CD4-positive, alpha-beta T cell treated with Interleukin-15 for 4 hours (primary cell): ENCODE measurements at places on chromosomes 16 and 17.
A peak's percentile ranks its signal among the peaks of the same experiment; 100 is the strongest.

DNA sequence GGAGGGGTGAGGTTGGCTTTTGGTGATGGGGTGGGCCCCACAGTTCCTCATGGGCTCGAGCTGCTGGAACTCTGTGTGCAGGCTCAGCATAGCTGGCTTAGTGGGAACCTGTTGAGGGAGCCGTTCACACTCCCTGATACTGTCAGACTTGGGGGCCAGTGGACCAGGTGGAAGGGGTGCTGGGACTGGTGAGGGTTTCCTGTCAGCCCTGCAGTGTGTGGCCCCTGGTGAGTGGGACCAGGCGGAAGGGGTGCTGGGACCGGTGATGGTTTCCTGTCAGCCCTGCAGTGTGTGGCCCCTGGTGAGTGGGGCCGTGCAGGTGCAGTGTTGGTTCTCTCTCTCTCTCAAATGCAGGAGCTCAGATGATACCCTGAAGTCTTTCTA is 45.1 kb upstream of the ZNF750 start:
- DNase-seq: peak; percentile 41

DNA sequence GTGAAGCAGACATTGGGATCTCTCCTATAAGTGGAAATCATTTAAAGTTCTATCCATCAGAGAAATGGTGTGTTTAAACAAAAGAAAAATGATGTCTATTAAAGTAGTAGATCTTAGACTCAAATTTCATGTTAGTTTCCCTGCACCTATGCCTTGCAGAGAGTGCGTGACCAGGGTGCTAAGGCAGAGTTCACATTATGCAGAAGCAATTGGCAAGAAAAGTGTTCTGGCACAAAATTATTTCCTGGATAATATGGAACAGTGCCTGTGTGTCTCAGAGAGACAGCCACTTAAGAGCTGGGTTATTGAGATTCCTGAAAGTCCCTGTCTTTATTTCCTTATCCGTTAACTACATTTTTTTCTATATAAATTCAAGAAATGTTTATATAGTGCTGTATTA is 457.0 kb downstream of the CDH8 start:
- no peak for DNase-seq

GRCh38 chr17:5249615-5250014 is 15.0 kb upstream of the SCIMP start:
- DNase-seq: peak; percentile 79

DNA sequence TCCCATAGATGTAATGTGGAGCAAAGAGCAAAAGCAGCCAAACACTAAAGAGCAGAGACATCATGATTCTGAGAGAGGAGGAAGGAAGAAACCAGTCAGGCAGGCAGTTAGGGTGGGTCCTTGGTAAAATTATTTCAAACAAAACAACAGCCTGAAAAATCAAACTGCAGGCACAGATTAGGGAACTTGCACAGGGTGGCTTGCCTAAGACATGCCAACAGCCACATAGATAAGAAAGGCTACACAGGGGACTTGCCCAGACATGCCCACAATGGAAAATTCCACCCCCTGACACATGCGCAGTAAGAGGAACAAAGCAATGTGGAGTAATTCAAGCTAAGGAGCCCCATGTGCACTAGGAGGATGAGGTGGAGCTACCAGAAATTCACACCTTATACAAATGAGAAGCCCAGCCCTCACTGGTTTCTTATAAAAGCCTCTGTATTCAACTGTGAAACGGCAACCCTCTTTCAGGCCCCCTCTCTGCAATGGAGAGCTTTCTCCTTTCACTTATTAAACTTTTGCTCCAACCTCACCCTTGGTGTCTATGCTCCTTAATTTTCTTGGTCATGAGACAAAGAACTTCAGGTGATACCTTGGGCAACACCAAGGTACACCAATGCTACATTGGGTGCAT is 7.3 kb upstream of the GAS7 start:
- no peak for DNase-seq

DNA sequence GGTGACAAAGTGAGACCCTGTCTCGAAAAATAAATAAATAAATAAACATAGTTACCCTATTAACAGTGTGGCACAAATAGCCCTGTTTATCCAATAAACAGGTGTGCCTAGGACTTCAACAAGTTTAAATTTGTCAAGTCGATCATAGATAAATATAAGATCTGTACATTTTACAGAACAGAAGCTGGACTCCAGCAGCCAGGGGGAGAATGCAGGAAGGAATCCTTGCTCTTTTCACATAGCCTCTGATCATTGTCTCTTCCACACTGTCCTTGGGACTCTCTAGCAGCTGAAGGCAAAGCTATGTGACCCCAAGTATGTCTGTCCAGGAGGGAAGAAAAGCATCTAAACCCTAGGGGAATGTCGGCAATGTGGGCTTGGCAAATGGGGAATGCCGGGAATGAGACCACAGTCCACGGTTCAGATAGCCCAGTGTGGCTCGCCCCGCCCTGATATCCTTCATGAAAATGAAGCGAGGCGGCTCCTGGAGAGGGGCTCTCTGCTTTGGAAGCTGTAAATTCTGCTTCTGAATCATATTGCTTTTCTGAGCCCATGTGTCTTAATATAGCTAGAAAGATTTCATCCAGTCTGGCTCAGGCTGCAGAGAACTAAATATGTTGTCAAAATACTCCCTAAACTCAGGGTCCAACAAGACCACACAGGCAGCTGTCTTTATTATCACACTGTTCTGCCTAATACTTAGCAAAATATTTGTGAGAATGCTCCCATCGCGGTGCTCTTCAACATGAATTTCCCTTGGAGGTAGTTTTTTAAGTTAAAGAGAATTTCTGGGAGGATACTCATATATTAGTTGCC is 24.9 kb upstream of the GRB2 start:
- DNase-seq: no peak

GRCh38 chr17:78665952-78666920 is 89.0 kb upstream of the DNAH17 start:
- peak; percentile 53 for DNase-seq

DNA sequence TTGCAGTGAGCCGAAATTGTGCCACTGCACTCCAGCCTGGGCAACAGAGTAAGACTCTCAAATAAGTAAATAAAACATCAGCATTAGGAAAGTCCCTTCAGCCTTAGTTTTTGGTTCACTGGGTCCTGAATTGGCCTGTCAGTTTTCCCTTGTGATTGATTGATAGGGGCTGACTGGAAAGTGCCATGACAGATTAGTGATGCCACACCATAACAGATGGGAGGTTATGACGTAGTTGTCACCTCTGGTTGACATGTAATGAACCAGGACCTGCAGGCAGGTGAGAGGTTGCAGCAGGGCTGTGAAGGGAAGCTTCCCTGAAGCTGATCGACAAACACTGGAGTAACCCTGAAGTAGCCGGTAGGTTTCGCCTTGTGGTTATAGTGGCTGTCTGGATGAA is 41.8 kb downstream of the CDH3 start:
- DNase-seq: no peak

DNA sequence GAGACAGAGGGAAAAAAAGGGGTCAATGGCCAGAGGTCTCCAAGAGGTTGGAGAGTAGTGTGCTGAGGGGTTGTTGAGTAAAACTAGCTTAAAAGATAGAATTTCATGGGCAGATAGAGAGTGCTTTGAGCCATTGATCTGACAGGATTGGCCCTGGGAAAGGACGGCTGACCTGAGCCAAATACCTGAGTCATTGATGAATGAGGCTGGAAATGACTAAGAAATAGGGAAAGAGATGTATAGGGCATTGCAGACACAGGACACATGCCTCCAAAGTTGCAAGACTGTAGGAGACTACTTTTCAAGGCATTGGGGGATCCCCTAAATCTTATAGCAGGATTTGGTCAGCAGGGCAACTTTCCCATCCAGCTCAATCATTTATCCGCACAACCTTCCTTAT is 168.7 kb downstream of the ABCC12 start:
- DNase-seq: no peak

GRCh38 chr16:4089811-4090301 is 26.4 kb downstream of the ADCY9 start:
- DNase-seq: no peak

- DNase-seq: no peak
These were observed 31.8 kb upstream of the TMEM132E start for GRCh38 chr17:34547453-34548063.

DNA sequence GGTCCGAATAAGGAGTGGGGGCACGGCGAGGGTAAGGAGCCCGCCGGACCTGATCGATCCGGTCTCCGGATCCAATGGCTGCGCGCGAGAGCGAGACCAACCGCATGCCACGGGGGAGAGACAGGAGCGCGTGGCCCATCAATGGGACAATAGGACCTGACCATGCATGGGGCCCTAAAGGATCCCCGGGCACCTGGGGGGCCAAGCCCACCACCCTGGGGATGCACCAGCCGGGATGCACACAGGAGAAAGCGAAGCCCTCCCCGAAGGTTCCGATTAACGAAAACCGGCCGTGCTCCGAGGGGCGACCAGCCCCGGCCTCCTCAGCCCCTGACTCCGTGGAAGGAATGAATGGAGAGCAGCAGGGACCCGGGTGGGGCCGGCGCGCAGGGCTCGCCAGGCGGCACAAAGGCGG is 525 bp downstream of the JPT1 start:
- no peak for DNase-seq

DNA sequence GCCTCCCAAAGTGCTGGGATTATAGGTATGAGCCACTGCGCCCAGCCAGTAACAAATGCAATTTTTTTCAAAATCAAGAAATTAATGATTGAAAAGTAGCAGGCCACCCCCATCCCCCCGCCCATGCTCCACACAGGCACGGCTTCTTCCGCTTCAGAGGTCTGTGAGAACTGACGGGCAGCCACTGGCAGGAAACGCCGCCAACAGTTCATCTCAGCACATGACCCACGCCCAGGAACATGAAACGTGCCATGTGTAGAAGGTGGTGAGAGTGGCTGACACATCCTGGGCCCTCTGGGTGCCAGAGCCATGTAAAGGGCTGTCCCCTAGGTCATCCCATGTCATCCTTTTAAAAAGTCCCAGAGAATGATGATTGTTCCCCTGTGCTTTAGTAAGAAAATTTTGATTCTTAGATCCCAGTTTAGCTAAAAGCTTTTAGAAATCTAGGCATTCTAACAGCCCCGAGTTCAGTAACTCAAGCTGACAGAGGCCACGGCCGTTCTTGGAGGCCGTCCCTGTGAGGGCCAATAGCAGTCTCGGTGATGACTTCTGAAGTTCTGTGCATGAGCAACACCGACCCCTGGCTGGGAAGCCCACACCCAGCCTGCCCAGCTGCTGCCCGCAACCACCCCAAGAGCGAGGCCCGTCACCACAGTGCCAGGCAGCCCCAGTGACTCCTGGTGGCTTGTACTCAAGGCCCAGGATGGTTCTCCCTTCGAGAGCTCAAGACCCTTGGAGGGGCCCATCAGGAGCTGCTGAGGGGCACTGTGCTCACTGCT is 52.1 kb downstream of the KLHDC4 start:
- DNase-seq: peak; percentile 63
